ENCODE measurements at places on chromosomes 7 and 10.
A peak's percentile ranks its signal among the peaks of the same experiment; 100 is the strongest.

DNA sequence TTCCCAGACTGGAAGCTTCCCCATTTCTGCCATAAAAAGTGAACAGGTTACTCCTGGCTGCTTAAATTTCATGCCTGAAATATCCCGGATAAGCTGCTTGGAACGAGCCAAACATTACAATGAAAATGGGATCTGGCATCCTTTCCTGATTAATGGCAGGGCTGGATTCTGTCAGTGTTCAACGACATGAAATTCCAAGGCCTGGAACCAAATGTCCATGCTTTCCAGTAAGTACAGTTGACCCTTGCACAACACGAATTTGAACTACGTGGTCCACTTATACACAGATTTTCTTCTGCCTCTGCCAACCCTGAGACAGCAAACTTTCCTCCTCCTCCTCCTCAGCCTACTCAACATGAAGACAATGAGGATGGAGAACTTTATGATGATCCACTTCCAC lies 65.4 kb downstream of the SGMS1 start:
- no peak for DNase-seq

- DNase-seq = peak; percentile 73
Observed at GRCh38 chr10:114550756-114551635, 107.1 kb downstream of the ABLIM1 start.

GRCh38 chr7:12017046-12017445 lies 185.0 kb upstream of the THSD7A start:
- DNase-seq = no peak

- peak; percentile 44 for DNase-seq
Observed at GRCh38 chr7:91165846-91166230, 98.4 kb upstream of the FZD1 start.

DNA sequence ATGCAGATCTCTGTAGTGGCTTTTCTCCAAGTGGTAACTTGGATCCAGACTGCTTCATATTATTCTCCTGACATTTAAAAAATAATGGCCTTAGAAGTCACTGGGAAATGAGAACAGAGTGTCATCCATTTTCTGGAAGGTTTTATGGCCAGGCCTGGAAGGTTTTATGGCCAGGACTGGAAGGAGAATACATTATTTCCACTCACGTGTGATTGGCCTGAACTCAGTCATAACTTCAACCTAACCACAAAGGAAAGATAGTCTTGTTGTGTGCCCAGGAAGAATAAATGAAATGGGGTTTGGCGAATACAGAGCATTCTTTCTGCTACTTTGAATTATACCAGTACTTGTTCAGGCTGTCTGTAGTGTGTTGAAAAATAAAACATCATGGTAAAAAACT lies 360.9 kb downstream of the GPAM start:
- DNase-seq = no peak

DNA sequence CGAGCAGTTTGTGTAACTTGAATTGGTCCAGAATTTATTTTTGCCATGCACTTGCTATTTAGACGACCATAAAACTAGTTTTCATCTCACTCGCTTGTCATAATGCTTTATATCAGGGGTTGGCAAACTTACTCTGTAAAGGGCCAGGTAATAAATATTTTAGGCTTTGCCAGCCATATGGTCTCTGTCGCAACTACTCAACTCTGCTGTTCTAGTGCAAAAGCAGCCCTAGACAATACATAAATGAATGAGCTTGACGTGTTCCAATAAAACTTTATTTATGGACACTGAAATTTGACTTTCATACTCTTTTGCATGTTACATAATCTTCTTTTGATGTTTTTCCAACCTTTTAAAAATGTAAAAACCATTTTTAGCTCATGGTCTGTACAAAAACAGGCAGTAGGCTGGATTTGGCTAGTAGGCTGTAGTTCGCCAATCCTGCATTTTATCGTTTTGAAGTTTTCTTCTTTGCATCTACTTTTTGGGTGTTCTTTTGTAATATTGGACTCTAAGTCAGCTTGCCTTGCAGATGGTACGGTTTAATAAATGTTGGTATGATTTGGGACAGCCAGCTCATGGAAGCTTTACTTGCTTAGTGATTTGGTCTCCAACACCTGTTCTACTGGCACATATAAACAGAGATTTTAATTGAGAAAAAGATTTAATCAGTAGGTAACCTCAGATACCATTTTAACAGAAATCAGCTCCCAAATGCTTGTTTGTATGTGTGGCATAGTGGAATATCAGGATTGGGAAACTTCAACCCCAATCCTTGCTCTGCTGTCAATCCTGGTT lies 25.6 kb downstream of the SND1 start:
- no peak for DNase-seq

DNA sequence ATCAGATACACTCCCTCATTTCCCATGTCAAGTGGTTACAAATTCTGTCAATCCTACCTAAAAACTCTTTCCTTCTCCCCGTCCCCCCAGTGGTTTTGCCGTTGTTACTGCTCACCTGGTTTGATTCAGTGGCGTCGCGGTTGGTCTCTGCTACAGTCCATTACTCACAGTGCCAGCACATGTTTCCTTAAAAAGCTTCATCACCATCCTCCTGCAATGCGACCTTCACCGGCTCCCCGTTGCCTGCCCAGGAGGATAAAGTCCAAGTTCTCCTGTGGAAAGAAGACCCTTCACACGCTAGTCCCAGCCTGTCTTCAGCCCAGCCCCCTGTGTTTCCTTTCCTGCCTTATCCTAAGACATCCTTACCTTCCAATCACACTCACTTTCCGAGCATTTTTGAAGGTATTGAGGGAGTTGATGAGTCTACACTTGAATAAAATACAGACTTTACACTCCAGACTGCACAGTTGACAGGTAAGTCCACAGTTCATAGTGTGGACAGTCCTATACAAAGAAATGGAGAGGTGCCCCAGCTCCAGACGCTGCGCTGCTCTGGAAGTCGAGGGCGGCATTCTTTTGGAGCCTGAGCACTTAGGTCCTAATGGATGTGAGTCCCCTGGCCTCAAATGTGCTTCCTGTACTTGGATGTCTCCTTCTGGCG lies 3.4 kb upstream of the LARP4B start:
- no peak for DNase-seq

DNA sequence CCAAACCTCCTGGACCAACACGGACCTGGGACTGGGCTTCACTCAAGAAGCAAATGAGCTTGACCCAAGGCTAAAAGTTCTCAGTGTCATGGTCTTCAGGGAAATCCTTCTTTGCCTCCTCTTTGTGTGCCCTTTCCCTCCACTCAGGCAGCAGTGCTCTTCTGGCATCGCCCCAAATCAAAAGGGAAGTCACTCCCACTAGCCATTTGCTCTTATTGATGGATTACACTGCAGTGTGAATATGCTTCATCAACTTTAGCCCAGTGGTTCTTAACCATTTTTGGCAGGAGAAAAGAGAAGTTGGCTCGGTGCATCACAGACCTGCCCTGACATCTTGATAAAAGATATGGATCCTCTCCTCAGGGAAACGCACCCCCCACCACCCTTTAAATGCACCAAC lies 19.2 kb upstream of the IKZF1 start:
- no peak for DNase-seq

DNA sequence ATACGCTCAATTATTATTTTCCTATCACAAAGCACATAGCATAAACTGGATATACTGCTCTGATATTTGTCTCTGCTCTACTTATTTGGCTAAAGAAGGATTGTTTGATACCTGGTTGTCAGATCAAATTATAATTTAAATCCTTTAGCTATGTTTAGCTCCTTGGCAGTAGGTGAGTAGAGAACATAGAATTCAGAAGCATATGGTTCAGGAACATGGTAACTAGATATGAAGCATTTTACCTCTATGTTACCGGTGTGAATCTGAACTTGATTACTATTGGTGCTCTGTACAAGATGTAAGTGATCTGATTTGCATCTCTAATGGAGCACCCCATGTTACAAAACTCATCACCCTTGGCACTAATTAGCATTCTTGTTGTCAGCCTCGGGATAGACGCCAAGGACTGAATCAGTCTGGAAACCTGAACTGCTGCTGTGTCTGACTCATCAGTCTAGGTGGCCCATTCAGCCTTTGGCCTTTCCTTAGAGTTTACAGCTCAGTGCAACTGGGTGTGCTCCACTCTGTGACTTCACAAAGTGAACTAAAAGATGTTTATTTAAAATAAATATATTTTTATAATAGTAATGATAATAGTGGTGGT lies 12.3 kb upstream of the MYPN start:
- DNase-seq = peak; percentile 96

- no peak for DNase-seq
Observed at GRCh38 chr7:156478486-156478885, 162.1 kb upstream of the RNF32 start.

- DNase-seq = peak; percentile 33
Observed at GRCh38 chr7:116570306-116570705, 45.5 kb downstream of the CAV1 start.

GRCh38 chr7:57403601-57404342 lies 46.2 kb upstream of the ZNF716 start:
- no peak for DNase-seq

GRCh38 chr7:33669251-33669670 lies 236.1 kb upstream of the BMPER start:
- no peak for DNase-seq

GRCh38 chr10:49558190-49558589 lies 19.3 kb upstream of the ERCC6 start:
- peak; percentile 35 for DNase-seq

GRCh38 chr7:25454020-25454419 lies 225.7 kb upstream of the NPVF start:
- DNase-seq = no peak

DNA sequence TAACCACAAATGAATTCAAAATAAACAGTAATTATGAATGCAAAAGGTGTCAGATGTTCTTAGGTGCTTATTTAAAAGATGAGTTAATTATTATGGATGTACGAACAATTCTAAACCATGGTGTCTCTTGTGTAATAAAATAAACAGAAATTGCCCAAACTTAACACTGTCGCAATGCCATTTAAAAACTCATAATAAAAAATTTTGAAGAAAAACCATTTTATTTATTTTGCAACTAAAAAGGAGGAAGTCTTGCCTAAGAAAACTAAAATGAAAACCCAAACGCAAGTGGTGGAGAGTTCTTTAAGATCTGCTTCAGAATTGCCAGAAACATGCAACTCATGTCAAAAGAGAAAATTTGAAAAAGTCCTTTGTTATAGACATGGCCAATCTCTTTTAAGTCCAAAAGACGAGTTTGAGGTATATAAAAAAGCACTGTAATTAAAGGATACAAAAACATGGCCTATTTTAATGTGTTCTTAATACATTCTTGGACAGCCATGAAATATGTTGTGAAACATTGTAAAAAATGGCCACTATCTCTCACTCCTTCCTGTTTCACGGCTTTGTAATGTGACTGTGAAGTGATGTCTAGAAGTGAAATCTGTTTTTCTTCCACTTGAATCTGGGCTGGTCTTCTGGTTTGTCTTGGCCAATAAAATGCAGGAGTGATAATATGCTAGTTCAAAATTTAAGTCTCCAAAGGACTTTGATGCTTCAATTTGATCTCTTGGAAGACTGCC lies 322.9 kb downstream of the PRPF18 start:
- no peak for DNase-seq

GRCh38 chr10:68135362-68135761 lies 26.1 kb downstream of the MYPN start:
- peak; percentile 84 for DNase-seq

DNA sequence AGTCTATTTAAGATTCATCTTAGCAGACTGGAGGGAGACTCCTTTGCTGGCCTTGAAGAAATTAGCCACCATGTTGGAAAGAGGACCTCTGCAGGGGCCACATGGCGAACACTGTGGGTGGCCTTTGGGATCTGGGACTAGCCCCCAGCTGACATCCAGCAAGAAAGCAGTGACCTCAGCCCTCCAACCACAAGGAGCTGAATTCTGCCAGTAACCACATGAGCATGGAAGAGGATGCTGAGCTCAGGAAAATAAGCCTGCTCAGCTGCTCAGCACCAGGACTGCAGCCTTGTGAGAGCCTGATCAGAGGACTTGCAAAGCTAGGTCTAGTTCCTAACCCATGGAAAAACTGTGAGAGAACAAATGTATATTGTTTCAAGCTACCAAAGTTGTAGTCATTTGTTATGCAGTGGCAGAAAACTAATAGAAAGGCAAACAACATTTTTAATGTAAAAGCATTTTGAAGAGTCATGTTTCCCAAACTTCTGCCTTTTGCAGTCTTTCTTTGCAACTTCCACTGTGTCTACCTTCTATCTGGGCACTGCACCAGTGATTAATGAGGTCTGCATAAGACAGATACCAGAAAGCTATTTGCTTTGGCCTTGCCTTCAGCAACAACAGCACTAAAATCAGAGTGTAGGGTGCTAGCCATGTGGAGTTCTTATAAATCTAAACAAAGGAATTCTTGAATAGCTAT lies 183.7 kb downstream of the FGFR2 start:
- DNase-seq = no peak

DNA sequence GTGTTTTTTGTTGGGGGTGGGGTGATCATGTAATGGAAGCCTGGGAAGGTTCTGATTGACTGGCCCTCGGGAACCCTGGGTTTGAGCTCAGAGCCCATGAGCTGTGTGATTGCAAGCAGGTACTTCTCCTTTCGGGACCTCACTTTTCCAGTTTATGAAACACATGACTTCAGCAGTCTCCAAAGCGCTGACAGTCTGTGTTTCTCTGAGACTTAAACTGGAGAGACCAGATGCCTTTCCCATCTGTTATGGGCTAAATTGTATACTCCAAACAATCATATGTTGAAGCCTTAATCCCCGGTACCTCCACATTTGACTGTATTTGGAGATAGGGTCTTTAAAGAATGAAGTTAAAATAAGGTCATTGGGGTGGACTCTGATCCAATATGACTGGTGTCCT lies 493.6 kb downstream of the GALNT17 start:
- DNase-seq = no peak

- DNase-seq = peak; percentile 53
Observed at GRCh38 chr10:99926925-99927720, 82.6 kb downstream of the DNMBP start.

GRCh38 chr10:104557966-104558365 lies 83.1 kb upstream of the SORCS3 start:
- DNase-seq = no peak

GRCh38 chr10:35216303-35216905 lies 89.8 kb downstream of the CREM start:
- no peak for DNase-seq

DNA sequence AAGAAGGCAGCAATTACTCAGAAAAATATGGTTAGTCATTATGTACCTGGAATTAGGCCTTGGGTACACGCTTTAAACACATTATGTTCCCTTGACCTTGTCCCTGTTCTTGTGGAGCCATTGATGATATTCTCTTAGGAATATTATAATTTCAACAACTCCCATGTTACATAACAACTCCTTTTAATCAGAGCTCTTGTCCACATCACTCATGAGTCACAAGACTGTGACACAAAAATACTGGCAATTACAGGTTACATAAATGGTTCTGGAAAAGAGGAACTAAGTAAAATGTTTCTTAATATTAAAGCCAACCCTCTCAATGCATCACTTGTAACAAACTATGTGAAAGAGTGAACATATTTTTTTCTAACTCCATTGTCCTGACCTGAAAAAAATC lies 143.8 kb upstream of the PCLO start:
- DNase-seq = no peak

- no peak for DNase-seq
Observed at GRCh38 chr7:1843271-1843861, 173.3 kb downstream of the ELFN1 start.

- DNase-seq = no peak
Observed at GRCh38 chr10:21212348-21212747, 313.1 kb downstream of the SKIDA1 start.

- no peak for DNase-seq
Observed at GRCh38 chr7:158120716-158121115, 466.9 kb downstream of the PTPRN2 start.

Measured in GM23248 (cell line).